ENCODE measurements at places on chromosomes 16 and 17.

- no peaks in the 10 kb centered on the region for H3K27me3 ChIP-seq
- no peak for DNase-seq
- H3K4me3 ChIP-seq: no peak overlapping the region
- H3K27ac ChIP-seq: no peak overlapping the region
- H3K36me3 ChIP-seq: peaks cover 37% of the 10 kb centered on the region
Observed at GRCh38 chr17:57341611-57342540, 85.6 kb downstream of the MSI2 start.

DNA sequence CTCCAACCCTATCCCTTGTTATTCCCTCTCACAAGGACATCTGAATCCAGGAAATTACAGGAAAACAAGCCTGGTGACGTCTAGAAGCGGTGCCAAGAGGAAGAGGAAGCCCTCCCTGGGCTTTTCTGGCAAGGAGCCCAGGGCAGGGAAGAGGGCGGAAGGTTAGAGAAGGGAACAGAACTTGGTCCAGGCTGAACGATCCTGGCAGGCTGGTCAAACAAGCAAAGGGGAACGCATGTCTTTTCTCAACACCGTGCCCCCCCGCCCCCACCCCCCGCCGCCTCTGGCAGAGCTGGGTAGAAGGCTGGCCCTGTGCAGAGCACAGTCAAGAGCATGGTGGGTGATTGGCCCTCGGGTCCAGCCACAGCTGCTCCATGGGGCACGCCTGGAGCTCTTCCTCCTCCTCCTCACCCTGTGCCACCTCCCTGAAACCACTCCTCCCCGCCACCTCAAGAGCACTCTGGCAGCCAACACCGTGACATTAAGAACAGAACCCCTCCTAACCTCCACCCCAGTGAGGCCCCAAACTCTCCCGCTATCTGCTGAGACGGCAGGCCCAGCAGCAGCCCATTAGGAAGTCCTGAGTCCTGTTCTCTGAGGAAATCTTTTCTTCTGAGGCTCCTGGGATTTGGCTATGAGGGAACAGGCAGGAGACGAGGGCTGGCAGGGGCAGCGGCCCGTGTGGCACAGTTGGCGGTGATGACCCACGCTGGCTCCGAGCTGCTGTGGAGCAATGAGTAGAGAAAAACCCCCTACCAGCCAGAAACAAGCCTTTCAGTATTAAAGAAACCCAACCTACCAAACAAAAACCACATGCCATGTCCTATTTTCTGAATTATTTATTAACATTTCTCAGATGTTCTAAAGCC is 7.3 kb downstream of the C16orf86 start:
- no peak overlapping the region for H3K4me3 ChIP-seq
- H3K4me1 ChIP-seq: no peaks in the 10 kb centered on the region
- no peak for DNase-seq
- H3K27ac ChIP-seq: peak overlapping the region; percentile 72

DNA sequence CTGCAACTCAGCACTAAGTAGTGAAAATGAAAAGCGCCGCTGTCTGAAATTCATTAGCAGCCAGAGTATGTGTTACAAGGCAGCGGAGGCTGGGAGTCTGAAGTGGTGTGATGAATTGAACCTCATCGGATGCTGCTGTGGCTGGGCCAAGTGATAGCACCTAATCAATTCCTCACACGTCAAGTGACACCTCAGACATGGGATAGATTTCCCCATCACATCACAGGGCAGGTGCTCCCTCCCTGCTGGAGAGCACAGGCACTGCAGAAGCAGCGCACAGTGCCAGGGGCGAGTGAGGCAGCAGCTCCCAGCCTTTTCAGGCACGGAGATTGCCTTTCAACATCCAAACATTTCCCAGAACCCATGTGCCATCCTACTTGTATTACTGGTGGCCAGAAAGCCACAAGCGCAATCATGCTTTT is 32.2 kb downstream of the DRC3 start:
- H3K27me3 ChIP-seq: no peaks in the 10 kb centered on the region
- H3K4me1 ChIP-seq: no peaks in the 10 kb centered on the region
- H3K27ac ChIP-seq: no peak overlapping the region
- no peak overlapping the region for H3K4me3 ChIP-seq

GRCh38 chr16:20928774-20929411 is 28.3 kb downstream of the LYRM1 start:
- no peaks in the 10 kb centered on the region for H3K27me3 ChIP-seq
- H3K4me1 ChIP-seq: peaks cover 2% of the 10 kb centered on the region
- peaks cover 3% of the 10 kb centered on the region for H3K36me3 ChIP-seq
- H3K4me3 ChIP-seq: no peak overlapping the region

GRCh38 chr17:83152745-83153611 is 73.6 kb downstream of the METRNL start:
- H3K27me3 ChIP-seq: no peaks in the 10 kb centered on the region
- DNase-seq: no peak
- H3K4me3 ChIP-seq: no peak overlapping the region
- H3K4me1 ChIP-seq: no peaks in the 10 kb centered on the region

GRCh38 chr16:66420396-66420795 is 6.7 kb upstream of the BEAN1 start:
- H3K36me3 ChIP-seq: no peaks in the 10 kb centered on the region
- no peak overlapping the region for H3K27ac ChIP-seq
- H3K4me1 ChIP-seq: no peaks in the 10 kb centered on the region

DNA sequence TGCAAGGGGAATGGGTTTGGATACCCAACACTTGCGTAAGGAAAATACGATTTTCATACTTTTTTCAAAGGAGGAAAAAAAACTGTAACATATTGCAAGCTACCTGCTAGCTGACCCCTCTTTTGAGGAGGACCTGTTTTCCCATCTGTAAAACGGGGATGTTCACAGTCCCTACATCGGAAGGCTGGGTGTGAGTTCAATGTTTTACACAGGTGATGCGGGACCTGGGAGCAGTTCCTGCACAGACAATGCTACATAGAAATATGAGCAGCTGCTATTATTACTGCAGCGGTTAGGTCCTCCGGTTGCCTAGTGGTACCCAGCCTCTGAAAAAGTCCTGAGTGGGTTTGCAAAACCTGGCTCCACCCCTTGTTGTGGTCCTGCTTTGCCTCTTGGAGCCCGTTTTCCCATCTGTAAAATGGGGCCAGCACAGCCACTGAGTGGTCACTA is 3.5 kb downstream of the SOCS1 start:
- DNase-seq: no peak
- H3K4me3 ChIP-seq: peak overlapping the region; percentile 12
- no peaks in the 10 kb centered on the region for H3K27me3 ChIP-seq

GRCh38 chr16:65510241-65510640 is 388.4 kb upstream of the CDH11 start:
- H3K4me1 ChIP-seq: no peaks in the 10 kb centered on the region
- H3K27ac ChIP-seq: no peak overlapping the region
- DNase-seq: no peak
- H3K4me3 ChIP-seq: no peak overlapping the region

DNA sequence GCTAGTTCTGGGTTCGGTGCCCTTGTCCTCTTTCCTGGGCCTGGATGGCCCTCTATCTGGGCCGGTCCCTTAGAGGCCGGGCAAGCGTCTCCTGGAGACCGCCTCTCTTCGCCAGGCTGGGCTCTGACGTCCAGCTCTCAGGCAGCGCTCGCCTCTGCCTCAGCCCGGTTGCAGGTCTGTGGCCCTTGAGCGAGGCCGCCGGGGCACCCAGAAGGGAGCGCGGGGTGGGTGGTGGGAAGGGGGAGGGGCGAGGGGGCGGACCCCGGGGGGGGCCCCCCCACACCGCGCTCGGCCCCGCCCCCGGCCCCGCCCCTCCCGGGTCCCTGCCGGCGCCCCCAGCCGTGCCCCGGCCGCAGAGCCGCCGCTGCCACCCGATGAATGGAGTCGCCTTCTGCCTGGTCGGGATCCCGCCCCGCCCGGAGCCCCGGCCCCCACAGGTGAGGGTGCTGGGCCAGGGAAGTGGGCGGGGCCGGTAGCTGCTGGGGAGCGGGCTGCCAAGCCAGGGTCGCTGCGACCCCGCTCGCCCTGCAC is at the start of gene ARHGAP23:
ARHGAP23 (plus strand) TSS at position 353 of the 531 bp plus-strand sequence; CDS start at position 375, 22 bp downstream.
- H3K4me3 ChIP-seq: peak within 1 kb of the TSS; percentile 70
- no peaks in the 10 kb centered on the region for H3K36me3 ChIP-seq
- DNase-seq: peak; percentile 25
- H3K4me1 ChIP-seq: no peaks in the 10 kb centered on the region

DNA sequence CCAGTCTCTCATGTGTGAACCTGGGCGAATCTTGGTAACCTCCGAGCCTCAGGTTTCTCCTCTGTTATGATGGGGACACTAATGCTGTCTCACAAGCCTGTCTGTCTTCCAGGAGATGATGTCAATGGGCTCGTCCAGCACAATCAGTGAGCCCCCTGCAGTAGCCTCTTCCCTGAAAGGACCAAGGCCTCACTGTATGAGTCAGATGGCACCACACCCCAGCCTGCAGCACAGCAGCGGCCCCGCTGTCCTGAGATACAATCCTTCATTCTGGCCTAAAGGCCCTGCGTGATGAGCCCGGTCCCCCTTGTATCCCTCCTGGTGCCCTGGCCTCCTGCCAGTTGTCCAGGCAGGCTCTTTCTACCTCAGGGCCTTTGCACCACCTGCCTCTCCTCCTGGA is 234.4 kb downstream of the IRF8 start:
- no peak for DNase-seq
- no peak overlapping the region for H3K4me3 ChIP-seq
- H3K27me3 ChIP-seq: no peaks in the 10 kb centered on the region

GRCh38 chr16:4350365-4350786 is 745 bp downstream of the PAM16 start:
- no peaks in the 10 kb centered on the region for H3K27me3 ChIP-seq
- DNase-seq: no peak
- H3K4me1 ChIP-seq: no peaks in the 10 kb centered on the region
- H3K4me3 ChIP-seq: peak overlapping the region; percentile 62

GRCh38 chr17:60729854-60730253 is 52.2 kb downstream of the BCAS3 start:
- H3K27me3 ChIP-seq: no peaks in the 10 kb centered on the region
- H3K4me1 ChIP-seq: peaks cover 4% of the 10 kb centered on the region
- DNase-seq: peak; percentile 32
- H3K36me3 ChIP-seq: no peaks in the 10 kb centered on the region
- H3K27ac ChIP-seq: no peak overlapping the region
- H3K4me3 ChIP-seq: no peak overlapping the region

GRCh38 chr16:23964136-23964535 is 128.4 kb downstream of the PRKCB start:
- DNase-seq: no peak
- no peaks in the 10 kb centered on the region for H3K27me3 ChIP-seq
- no peak overlapping the region for H3K27ac ChIP-seq
- no peak overlapping the region for H3K4me3 ChIP-seq

DNA sequence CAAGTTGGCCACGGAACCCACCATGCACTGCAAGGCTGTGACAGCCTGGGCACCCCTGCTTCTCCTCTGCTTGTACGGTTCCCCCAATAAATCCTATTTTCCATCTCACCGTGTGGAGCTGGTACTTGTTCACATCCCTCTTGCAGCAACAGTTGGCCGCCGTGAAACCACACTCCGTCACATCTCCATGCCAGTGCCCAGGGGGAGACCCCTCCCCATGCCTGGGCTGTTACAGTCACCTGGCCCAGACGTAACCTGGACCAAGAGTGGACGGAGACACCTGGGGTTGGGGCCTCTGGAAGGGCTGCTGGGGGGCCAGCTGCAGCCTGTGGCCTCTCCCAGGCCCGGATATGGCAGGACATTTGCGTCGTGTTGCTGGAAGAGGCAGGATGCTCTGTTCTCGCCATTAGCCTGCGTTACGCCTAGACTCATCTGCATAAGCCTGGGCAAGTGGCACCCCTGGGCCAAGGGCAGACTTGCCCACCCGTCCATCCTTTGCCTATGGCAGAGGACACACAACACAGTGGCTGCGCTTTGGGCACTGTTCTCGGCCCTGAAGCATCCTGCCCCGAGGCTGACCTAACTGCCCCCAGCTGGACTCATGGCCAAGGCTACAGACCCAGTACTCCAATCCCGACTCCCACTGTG is 14.2 kb upstream of the KREMEN2 start:
- H3K27ac ChIP-seq: no peak overlapping the region
- DNase-seq: no peak
- H3K36me3 ChIP-seq: peaks cover 23% of the 10 kb centered on the region

GRCh38 chr17:43581613-43582012 is 35.5 kb upstream of the ETV4 start:
- H3K27ac ChIP-seq: peak overlapping the region; percentile 37
- peaks cover 3% of the 10 kb centered on the region for H3K4me1 ChIP-seq
- H3K36me3 ChIP-seq: no peaks in the 10 kb centered on the region
- DNase-seq: peak; percentile 84

DNA sequence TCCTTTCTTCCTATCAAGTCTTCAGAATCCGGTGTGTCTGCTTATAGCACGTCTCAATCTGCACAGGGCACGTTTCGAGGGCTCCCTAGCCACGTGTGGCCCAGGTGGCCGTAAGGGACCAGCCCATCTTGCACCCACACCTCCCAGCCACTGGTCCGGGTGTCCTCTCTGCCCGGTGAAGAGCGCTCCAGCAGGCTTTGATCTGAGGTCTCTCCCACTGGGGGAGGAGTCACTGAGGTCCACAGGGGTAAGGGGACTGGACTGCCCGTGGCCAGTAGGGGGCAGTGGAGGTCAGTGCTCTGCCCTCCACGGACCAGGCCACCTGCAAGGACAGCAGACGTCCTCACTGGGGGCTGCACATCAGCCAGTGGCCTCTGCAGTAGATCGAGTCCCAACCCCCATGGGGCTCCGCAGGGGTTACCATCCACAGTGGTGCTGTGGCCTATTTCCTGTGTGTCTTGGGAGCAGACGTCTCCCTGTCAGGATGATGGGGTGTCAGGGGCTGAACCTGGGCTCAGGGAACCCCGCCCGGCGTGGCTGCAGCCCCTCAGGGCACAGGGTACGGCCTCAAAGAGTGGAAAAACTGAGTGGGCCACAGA is 204.1 kb upstream of the CIBAR2 start:
- H3K4me3 ChIP-seq: no peak overlapping the region
- H3K36me3 ChIP-seq: peaks cover 42% of the 10 kb centered on the region
- no peaks in the 10 kb centered on the region for H3K27me3 ChIP-seq
- H3K4me1 ChIP-seq: no peaks in the 10 kb centered on the region
- H3K27ac ChIP-seq: no peak overlapping the region

DNA sequence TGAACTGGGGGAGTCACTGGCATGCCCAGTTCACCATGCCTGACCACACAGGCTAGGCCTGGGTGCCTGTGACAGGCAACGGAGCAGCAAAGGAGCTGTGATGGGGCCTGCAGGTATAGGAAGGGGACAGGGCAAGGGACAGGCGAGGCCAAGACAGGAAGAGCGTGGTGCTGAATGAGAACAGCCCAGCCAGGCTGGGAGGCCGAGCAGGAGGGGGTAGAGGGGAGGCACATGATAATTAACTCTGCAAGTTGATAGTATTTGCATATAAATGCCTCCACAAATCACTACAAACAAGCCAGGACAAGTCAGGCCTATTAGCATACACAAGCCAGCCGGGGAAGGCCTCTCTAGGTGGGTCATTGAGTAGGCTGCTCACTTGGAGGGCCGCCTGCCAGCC is 7.8 kb downstream of the ZFHX3 start:
- H3K4me3 ChIP-seq: no peak overlapping the region
- no peaks in the 10 kb centered on the region for H3K36me3 ChIP-seq

GRCh38 chr17:59877965-59878364 is 14.8 kb downstream of the TUBD1 start:
- no peak overlapping the region for H3K27ac ChIP-seq
- no peaks in the 10 kb centered on the region for H3K4me1 ChIP-seq
- H3K27me3 ChIP-seq: no peaks in the 10 kb centered on the region
- peaks cover 52% of the 10 kb centered on the region for H3K36me3 ChIP-seq
- H3K4me3 ChIP-seq: no peak overlapping the region
- DNase-seq: no peak

Measured in small intestine (tissue), 16 donors.